ENCODE measurements at places on chromosomes 7 and 10.

DNA sequence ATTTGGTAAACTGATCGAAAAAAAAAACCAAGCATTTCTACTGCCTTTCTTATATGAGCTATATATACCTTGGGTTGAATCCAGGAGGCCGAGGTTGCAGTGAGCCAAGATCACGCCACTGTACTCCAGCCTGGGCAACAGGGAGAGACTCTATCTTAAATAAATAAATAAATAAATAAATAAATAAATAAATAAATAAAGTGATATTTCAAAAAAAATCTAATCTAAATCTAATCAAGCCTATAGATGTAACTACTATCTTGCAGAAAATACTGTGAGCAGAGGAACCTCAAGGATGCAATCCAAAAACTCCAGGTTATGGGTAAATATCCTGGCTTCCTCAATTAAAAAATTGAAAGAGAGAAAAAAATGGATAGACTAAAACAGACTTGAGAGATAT is 71.2 kb upstream of the SLF2 start:
- DNase-seq = no peak

- no peak for DNase-seq
These were observed 1.5 kb downstream of the ABCB4 start for GRCh38 chr7:87473986-87474385.

GRCh38 chr10:112741830-112742402 is 208.1 kb upstream of the TCF7L2 start:
- DNase-seq = no peak

GRCh38 chr10:24850727-24851296 is 101.6 kb downstream of the PRTFDC1 start:
- no peak for DNase-seq

GRCh38 chr10:62584731-62585130 is 210.6 kb downstream of the ZNF365 start:
- DNase-seq = no peak

- DNase-seq = no peak
These were observed 83.0 kb upstream of the ATP6V0A4 start for GRCh38 chr7:138880881-138881578.

DNA sequence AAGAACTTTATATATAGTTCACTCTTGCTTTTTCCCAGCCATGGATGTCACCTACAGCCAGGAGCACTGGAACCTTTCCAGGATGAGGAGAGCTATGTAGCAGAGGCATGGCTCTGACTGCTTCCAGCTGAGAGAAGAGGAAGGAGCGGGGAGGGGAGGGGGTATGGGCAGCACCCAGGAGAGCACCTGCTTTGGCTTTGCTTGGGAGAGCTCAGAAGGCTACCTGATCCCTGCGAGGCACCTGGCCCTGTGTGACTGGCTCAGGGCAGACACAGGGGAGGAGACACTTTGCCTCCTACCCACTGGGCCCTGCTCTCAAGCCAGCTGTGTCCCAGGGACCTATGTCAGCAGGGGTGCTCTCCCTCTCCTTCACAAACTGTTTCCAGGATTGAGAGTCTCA is 67.1 kb downstream of the HK1 start:
- no peak for DNase-seq

GRCh38 chr10:110151971-110152370 is 55.4 kb upstream of the MXI1 start:
- no peak for DNase-seq

DNA sequence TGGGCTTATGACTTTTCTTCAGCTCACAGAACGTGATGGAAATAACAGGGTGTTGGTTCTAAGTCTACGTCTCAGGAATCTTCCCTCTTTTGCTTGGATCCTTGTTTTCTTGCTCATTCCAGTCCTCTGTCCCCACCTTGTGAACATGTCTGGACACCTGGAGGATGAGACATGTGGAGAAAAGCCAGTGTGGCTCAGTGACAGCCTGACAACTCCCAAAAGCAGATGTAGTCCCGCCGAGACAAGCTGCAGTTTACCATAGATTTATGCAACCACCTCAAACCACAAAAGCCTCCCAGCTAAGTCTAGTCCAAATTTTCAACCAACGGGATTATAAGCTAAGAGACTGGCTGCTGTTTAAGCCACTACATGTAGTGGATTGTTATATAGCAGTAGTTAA is 476.1 kb downstream of the SH2D4B start:
- no peak for DNase-seq

GRCh38 chr7:115471891-115472290 is 550.0 kb downstream of the MDFIC start:
- peak; percentile 29 for DNase-seq

DNA sequence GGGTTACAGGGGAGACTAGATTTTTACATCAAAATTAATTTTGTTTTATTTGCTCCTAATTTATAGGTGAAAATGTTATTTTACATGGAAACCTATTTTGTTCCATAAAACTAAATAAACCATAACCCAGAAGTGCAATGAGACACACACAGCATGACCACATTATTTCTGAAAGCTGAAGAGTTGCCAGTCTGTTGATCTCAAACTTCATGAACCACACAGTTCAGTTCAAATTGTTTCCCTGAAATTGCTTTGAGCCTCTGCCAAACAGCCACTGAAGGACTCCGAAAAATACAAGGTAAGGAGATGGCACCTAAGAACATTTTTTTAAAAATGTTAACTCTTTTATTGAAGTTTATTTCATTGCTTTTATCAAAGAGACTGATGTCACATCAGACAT is 25.0 kb upstream of the ITGB8 start:
- DNase-seq = no peak

GRCh38 chr7:77566421-77566820 is 29.3 kb downstream of the PTPN12 start:
- DNase-seq = no peak
